ENCODE measurements at places on chromosomes 5 and 9.

DNA sequence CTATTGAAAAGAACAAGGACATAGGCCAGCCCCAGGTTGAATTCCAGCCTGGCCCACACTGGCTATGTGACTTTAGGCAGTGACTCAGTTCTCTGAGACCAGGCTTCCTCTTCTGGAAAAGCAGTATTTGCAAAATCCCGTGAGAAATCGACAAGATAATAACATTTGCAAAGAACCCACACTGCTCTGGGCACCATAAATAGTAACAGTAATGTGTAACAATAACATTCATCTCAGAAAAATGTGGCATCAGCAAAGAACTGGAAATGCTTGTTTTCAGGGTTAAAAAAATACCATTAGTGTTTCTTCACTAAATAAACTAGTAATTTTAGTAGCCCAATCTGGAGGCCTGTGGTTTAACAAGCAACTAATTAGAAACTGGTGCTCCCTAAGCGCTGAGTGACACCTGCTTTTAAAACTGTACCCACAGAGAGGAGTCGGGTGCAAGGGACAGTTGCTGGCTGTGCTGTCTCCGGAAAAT lies 148.4 kb downstream of the TTLL11 start:
- DNase-seq = peak; percentile 15

DNA sequence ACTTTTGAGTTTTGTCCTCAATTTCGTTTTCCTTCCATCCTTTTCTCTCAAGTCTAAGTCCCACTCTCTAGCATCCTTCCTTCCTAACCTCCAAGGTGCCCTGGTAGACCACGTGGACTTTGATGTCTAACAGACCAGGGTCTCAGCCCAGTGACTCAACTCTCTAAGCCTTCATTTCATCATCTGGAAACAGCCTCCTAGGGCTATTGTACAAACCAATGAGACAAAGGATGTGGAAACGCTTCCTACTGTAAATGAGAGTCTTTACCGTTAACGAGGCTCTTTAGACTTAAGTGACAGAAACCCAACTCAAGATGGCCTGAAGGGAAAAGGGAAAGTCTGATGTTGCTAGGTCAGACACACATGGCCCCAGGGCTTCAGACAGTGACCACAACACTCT lies 49.2 kb upstream of the CPLX2 start:
- DNase-seq = no peak

- no peak for DNase-seq
These were observed 225.0 kb downstream of the PBX3 start for GRCh38 chr9:125972012-125972729.

- no peak for DNase-seq
These were observed 993.9 kb upstream of the ACO1 start for GRCh38 chr9:31390403-31391025.

DNA sequence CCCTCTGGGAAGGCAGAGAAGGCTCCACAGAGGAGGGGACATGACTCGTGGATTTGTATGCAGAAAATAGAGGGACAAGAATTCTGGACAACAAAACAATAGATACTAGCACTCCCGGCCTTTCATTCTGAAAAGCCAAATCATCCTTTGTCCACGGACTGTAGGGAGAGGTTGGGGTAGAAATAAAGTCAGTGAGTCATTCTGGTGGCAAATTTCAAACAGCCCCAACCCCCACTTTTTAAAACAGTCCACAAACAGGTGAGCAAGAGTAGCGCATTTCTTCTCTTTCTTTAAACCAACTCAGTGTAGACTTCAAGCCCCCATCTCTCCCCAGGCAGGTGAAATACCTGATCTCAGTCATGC lies 56.1 kb downstream of the PTPDC1 start:
- DNase-seq = no peak

GRCh38 chr9:123000371-123001068 lies 32.9 kb upstream of the GPR21 start:
- no peak for DNase-seq

Measured in suppressor macrophage treated with lipopolysaccharide for 1 hour (primary cell).